ENCODE measurements at places on chromosomes 5 and 9.

GRCh38 chr9:131827821-131828369 lies 88.0 kb upstream of the RAPGEF1 start:
- DNase-seq = no peak

GRCh38 chr9:25677301-25678146 lies 720 bp downstream of the TUSC1 start:
- peak; percentile 50 for DNase-seq

- DNase-seq = no peak
These were observed 236.4 kb downstream of the LRRC70 start for GRCh38 chr5:62814991-62815390.

- no peak for DNase-seq
These were observed 472.0 kb downstream of the NFIB start for GRCh38 chr9:13841746-13842462.

DNA sequence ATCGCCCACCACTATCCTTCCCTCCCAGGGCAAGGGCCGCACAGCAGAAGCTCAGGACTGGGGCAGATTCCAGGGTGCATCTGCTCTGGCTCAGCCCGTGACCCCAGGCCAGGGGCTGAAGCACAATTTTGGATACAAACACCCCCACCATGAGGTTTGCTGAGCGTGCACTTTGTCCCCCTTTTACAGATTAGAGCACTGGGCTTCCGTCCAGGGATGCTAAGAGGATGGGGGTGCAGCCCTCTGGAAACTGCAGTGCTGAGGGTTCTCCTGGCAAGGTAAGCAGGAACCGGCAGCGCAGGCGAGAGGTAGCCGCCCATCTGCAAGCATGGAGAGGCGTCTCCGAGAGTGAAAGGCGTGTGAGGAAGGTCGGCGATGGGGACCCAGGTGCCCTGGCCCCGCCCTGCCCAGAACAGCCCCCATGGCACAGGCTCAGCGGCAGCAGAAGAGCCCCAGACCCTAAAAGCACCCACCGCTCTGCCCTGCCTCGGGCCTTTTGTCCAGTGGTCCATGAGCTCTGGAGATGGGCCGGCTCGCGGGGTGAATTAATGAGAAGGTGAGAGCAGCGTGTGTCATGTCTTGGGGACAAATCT lies 54.5 kb upstream of the OLFM1 start:
- DNase-seq = no peak

DNA sequence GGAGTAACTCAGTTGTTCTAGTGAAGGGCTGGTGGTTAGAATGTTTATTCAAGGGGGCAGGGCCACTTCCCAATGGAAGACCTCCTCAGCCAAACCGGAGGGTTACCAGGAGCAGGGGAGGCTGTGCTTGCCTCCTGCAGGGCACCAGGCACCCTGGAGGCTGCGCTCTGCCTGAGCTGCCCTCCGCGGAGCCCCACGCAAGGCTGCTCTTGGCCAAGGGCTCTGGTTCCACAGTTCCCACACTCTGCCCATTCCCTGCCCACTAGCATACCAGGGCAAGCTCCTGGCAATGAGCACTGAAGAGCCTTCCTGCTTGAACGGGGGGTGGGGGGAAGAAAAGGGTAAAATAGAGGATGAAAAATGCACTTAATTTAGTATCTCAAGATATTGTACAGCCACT lies 35.5 kb upstream of the PTCH1 start:
- DNase-seq = no peak

DNA sequence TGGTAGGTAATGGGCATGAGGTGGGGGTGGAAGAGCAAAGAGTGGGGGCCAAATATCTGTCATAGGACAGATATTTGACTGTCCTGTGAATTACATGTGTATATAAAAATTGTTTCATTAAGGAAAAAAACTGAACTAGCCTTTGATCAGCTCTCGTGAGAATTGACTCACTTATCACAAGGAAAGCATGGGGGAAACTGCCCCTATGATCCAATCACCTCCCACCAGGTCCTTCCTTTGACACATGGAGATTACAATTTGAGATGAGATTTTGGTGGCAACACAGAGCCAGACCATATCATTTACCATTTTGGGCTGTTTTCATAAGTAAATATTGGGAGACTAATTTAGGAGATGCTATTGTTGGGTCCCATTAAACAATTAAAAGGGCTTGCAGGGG lies 63.2 kb upstream of the FYB1 start:
- no peak for DNase-seq

DNA sequence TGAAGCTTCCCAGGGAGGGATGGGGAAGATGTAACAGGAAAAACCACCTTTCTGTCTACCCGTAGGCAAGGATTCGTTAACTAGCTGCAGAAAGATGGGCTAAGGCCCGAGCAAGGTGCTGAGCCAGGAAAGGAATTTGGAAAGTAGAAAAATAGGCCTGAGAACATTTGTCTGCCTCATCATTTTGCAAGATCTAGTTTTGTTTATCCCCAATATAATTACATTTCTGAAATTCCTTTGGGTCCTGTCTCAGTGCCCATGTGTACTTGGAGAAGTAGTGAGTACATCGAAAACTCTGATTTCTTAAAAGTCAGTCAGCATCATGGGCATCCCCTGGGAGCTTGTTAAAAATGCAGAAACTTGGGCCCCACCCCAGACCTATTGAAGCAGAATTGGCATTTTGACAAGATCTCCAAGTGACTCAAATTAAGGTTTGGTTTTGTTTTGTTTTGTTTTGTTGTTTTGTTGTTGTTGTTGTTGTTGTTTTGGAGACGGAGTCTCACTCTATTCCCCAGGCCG lies 52.1 kb upstream of the CEMIP2 start:
- no peak for DNase-seq

DNA sequence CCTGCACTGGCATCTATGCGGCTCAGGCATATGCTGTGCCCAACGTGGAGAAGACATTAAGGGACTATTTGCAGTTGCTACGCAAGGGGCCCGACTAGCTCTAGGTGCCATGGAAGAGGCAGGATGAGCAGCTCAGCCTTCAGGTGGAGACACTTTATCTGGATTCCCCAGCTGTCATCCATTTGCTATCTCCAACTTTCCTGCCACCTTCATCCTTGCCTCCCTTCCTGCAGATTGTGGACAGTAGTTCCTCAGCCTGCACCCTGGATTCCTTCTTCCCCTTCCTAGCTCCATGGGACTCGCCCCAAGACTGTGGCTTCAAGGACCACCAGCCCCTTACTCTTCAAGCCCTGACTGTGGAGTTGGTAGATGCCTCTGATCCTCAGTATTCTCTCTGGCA lies 2.0 kb downstream of the SLC35A4 start:
- DNase-seq = no peak

- no peak for DNase-seq
These were observed 26.0 kb downstream of the PRDM6 start for GRCh38 chr5:123115020-123115419.

- DNase-seq = no peak
These were observed 439.4 kb upstream of the ZNF462 start for GRCh38 chr9:106423575-106423974.

GRCh38 chr5:146877783-146878475 lies 628 bp downstream of the PPP2R2B start:
- no peak for DNase-seq

DNA sequence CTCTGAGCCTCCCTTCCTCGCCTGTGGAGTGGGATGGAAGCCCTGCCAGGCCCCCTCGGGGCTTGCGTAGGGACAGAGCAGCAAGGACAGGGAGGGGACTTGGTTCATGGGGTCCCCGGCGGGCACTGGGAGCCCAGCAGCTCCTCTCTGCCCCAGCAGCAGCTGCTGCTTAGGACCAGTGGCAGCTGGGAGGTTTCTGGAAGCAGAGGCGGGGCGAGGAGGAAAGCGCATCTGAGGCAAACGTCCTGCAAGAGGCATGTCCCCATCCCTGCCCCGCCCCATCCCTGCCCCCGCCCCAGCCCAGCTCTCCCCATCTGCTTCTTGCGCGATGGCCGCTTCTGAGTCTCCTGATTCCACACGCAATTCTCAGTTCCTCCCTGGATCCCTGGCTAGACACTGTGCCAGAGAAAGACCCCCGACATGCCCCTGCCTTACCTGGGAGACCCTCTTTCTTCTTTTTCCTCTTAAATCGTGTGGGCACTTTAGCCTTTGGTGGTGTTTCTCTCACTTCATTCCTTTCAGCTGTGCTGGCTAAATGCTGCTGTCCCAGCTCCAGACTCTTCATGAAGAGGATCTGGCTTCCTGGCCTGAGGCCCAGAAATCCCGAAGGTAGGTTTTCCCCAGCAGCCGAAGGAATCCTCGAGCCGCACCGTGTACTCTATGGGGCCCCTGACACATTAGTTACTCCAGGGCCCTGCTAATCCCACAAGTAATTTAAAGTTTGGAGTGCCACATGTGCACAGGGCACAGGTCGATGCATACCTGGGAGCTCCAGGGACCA lies 4.4 kb upstream of the OR2S2 start:
- peak; percentile 37 for DNase-seq

- no peak for DNase-seq
These were observed 65.1 kb downstream of the SLC44A1 start for GRCh38 chr9:105309531-105309931.

GRCh38 chr5:14449052-14449661 lies 132.4 kb upstream of the OTULINL start:
- peak; percentile 98 for DNase-seq

DNA sequence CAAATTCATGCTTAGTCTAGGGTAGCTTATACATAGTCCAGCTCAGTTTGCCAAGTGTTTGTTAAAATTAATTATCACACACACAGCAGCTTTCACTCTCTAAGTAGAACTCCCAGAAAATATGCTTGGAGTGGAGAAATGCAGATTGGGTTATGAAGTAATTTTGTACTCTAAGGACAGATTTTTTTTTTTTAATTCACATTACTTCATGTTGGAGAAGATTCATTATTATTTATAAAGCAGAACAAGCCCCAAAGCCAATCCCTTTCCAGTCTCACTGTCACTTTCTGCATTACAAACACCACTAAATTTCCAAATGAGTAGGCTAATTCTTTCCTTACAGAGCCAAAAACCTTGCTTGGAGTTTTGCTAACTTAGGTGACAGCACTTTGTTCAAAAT lies 11.7 kb upstream of the C9orf72 start:
- DNase-seq = no peak

DNA sequence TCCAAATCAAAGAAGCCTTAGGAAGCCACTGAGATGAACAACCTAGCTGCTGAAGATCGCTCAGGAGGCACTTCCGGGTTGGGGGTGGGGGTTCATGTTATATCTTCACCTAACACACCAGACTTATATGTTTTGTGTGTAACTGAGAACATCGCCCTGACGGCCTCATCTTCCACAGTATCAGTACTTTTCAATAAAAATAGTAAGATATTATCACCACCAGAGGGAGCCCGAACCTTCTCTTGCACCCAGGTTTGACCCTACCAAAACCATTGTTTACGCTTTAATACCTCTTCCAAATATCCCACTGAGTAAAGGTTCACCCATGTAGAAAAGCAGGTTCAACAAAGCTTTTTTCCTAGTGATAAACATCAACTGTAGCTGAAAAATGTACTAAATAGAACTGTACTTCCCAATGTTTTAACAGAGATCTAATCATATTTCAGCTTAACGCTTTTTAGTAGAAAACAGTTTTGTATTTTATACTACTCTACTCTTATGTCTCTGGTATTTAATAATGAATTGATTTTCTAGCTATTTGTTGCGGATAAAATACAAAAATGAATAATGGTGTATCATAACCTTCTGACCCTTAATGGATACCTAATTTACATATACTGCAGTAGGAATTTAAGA lies 244.0 kb downstream of the EPB41L4A start:
- peak; percentile 29 for DNase-seq

GRCh38 chr9:100668024-100668423 lies 90.1 kb downstream of the CAVIN4 start:
- no peak for DNase-seq

DNA sequence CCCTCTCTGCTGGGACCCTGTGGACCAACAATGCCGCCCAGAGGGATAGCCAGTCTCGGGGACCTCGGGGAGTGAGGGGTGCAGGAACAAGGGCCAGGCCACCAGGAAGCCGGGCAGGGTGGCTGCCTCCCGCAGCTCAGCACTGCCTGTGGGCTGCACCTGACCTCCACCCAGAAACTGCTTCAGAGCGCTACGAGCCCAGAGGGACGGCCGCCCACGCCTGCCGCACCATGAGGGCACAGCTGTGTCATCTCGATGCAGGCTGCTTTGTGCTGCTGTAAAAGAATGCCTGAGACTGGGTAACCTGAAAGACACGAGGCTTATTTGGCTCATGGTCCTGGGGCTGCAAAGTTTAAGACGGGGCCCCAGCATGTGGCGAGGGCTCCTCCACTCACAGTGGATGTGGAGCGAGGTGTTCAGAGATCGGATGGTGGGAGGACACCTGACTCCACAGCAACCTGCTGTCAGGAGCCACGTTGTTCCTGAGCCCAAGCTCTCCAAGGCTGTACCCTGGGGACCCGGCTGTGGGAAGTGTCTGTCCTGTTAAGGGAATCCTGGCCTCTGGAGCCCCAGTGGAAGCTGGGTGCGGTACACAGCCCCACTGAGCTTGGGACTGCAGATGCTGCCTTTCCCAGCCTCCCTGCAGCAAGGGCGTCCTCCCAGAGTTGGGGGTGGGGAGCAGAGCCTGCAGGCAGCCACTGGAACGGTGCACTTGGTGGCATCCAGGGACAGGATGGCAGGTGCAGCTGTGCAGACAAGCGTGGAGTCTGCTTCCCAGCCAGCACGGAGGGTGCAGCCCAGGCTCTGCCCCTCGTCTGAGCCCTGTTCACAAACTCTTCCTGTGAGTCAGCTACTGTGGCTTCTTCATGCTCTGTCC lies 11.8 kb upstream of the ZDHHC11 start:
- no peak for DNase-seq

DNA sequence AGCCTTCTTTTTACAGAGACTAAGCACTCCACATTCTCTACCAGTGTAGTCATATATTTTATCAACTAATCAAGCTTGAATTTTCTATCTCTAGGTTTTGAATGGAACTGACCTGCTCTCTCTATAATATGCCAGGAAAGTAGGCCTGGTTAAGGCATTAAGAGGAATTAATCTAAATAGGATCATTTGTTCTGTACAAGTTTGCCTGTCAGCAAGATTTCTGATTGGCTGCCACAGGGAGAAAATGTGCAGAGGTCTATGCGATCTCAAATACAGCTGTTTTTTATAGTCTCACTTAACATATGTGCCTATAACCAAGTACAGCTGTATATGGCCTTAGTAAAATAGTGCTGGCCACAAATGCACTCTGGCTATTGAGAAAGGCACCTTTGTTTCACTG lies 418.8 kb downstream of the KDM4C start:
- no peak for DNase-seq

DNA sequence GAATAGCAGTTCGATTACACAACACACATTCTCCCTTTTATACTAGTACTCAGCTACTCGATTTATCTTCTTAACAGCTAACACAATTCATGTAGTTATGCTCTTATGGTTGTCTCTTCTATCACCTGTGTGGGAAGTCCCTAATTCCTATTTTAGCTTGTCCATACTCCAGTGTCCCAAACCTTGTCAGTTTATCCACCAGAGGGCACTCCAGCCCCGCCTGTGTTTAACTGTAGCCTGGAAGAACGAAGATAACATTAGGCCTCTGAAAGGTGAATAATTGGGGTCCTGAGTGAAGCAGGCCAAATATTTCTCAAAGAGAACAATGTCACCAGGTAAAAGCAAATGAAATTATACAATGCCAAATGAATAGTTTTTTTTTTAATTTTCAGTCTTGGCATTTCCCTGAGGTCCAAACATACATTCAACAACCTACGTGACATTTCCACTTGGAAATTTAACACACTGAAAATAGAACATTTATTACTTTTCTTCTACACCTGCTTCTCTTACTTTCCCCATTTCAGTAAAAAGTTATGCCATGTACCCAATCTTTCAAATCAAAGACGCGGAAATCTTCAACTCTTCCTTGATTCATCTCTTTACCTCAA lies 560.7 kb downstream of the HTR1A start:
- peak; percentile 46 for DNase-seq

All from brain microvascular endothelial cell (primary cell).